ENCODE measurements at places on chromosomes 12 and 14.
A peak's percentile ranks its signal among the peaks of the same experiment; 100 is the strongest.

DNA sequence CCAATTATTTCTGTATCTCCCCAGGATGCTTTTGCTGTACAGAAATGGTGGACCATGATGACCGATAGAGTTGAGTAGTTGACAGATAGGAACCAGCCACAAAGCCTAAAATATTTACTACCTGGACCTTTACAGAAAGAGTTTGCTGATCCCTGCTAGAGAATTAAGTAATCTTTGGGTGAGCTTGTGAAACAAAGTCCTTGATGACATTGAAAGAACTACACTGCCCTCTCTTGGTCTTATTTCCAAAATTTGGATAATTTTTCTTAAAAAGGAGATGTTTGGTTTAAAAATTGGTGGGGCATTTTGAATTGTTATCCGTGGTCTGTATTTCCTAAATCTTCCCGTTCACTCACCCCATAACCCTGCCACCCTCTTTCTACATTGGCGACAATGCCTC lies 13.7 kb upstream of the TCTN1 start:
- peak; percentile 89 for DNase-seq

DNA sequence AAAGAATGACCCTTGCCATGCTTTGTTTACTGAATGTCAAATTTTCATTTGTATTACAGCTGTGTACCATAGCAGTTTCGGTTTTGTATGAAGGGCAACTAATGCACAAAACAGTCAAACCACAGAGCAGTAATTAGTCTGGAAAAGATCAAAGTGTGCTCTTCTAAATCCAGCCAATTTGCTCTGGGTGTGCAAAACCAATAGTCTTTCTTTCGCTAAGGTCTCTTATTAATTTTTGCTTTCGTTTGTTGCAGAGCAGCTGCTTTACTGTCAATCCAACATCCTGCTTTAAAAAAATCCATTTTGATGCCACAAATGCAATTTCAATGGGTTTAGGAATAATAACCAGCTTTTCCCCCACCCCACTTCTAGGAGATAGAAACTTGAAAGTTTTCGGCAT lies 114.2 kb downstream of the BRMS1L start:
- no peak for DNase-seq

GRCh38 chr12:123571343-123571813 lies 13.0 kb upstream of the TMED2 start:
- DNase-seq = peak; percentile 35

DNA sequence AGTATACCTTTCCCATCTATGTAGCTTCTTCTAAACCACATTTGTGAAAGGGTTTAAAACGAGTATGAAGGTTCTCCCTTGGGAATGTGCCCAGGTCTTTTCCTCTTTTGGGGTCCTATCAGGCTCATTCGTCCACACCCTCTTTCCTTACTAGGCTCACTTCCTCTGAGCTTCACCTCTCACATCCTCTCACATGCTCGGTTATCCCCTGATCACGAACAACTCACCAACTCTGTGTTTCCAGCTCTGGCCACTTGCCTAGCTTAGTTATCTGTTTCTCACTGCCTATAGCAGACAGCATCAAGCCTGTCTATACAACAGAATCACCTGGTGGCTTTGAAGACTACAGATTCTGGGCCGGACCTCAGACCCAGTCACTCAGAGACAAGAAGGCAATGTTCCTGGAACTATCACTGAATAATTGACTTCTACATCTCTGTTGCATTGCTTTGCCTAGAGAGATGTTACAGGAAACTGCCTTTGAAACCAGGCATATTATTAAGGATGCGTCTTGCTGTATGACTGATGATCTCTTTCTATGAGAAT lies 158.2 kb downstream of the FOXN3 start:
- no peak for DNase-seq

Data from PC-3 (cell line).